ENCODE measurements at places on chromosomes 16 and 17.

DNA sequence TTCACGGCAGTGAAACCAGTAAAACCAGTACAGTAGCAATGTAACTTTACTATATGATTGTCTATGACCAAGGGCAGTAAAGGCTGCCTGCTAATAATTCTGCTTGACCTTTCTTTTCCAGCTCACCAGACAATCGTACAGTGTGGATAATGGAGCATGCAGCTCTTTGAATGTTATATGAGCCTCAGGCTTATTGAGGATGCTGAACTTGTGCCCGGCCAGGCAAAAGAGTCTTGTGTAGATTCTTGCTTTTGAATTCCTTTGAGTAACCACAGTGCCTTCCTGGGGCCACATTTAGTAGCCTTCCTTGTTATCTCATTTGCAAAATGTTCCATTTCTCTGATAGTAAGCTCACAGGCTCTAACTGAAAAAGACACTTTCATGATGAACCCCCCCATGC lies 131.8 kb downstream of the CDH11 start:
- DNase-seq, result no peak

- no peak for DNase-seq
Measured at GRCh38 chr16:73143576-73144422, 95.9 kb upstream of the ZFHX3 start.

DNA sequence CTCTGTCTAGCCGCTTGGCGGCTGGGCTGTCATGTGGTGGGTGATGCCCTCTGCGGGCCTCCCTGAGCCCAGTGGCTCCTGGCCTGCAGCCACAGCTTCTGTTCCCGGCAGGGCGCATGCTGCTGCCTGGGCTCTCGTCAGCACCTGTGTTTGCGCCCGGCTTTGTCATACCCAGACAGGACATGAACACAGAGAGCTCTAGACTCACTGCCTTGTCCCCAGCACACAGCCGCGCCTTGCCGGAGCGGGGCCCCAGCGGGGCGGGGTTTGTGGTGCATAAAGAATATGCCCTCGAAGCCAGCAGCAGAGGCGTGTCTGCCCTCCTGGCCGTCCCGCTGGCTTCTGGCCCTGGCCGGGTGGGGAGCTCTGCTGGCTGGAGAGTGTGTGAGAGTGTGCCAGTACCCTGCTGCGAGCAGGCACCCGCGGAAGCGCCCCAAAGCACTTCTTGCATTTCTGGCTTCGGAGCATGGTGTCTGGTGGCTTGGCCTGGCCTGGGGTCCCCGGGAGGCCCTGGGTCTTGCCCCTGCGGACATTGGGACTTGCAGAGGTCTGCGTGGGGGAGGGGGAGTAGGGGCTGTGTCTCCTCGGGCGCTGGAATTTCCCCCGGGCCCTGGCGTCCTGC lies 14.4 kb downstream of the ASPSCR1 start:
- DNase-seq, result no peak

GRCh38 chr16:55370762-55371482 lies 46.9 kb downstream of the IRX6 start:
- DNase-seq, result no peak

- DNase-seq, result no peak
Measured at GRCh38 chr17:50845240-50846147, 10.1 kb downstream of the WFIKKN2 start.

DNA sequence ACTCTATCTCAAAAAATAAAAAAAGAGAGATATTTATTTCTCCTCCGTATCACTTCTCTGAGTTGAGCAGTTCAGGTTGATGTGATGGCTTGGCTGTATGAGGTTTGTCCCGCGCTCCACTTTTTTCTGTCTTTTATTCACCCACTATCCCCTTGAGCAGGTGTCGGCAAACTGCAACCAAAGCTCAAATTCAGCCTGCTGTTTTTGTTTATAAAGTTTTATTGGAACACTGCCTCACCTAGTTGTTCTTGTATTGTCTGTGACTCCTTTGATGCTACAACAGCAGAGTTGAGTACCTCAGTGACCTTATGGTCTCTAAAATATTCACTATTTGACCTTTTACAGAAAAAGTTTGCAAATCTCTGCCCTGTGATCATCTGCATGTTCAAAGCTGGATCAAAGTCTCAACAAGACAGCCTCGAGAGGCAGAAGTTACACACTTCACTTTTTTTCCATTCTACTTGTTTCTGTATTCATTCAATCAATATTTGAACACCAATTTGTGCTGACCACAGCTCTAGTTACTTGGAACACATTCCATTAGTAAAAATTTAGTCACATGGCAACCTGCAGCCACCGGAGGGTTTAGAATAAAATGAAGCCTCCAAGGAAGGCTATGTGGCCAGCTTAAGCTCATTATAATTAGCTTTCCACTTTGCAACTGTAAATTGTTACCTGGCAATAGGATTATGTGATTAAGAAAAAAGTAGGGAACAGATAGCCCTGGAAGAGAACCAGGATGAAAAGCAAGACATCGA lies 945.8 kb downstream of the KCNJ2 start:
- no peak for DNase-seq

- DNase-seq, result no peak
Measured at GRCh38 chr16:8961811-8962390, 1.8 kb downstream of the USP7 start.

GRCh38 chr17:17466511-17466910 lies 10.3 kb upstream of the MED9 start:
- no peak for DNase-seq

- peak; percentile 64 for DNase-seq
Measured at GRCh38 chr17:81537343-81537855, 9.2 kb downstream of the FSCN2 start.

GRCh38 chr17:37702598-37702997 lies 42.3 kb downstream of the HNF1B start:
- DNase-seq, result no peak

- DNase-seq, result no peak
Measured at GRCh38 chr17:31048142-31048541, 46.6 kb upstream of the NF1 start.
